Tibial nerve (tissue), 4 donors: ENCODE measurements at places on chromosomes 2 and 18. TPM values are rescaled to one million over a fixed set of nuclear protein-coding genes. Genes with fewer than 3 reads are reported as not detected.

- H3K27me3 ChIP-seq, result no peaks in the 10 kb centered on the region
- no peak overlapping the region for H3K27ac ChIP-seq
- DNase-seq, result no peak
- H3K4me1 ChIP-seq, result no peaks in the 10 kb centered on the region
- no peaks in the 10 kb centered on the region for H3K36me3 ChIP-seq
These were observed 144.8 kb upstream of the NDUFV2 start for GRCh38 chr18:8957731-8958130.

DNA sequence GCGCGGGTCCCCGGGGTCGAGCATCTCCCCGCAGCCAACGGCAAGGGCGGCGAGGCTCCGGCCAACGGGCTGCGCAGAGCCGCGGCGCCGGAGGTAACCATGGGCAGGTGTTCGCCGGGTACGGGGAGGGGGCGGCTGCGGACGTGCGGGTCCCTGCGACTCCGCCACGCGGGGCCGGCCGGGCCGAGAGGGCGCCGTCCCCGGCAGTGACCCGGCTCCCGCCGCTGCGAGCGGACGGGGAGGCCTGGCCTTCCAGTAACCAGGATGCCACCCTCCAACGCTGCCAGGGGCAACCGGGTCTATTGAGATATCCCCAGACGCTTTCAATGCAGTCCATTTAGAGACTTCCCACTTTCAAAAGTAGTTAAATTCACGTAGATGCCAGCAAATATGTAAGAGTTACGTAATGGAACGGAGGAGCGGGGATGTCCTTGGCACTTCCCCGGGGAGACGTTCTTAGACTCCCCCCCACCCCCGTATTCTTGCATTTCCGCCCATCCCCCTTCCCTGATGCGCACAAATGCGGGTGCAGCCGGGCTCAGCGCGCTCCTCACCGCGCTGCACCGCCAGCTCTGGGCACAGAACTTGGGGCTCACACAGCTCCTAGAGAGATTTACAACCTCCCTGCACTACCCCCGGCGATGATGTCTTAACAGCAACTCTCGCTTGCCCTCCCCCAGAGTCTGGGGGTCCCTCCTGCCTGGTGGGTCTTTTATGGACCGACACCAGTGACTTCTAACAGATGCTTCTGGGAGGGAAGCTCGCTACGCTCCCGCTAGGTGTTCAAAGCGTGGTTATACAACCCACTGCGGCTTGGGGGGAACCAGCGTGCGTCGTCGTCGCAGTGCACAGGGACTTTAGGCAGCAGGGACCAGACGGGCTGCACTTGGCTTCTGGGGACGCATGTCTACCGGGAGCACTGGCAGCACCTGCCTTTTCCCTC, 657 bp downstream of the SGPP2 start:
- peak overlapping the region; percentile 50 for H3K4me3 ChIP-seq
- no peak overlapping the region for H3K27ac ChIP-seq
- no peak for DNase-seq
- no peaks in the 10 kb centered on the region for H3K27me3 ChIP-seq

DNA sequence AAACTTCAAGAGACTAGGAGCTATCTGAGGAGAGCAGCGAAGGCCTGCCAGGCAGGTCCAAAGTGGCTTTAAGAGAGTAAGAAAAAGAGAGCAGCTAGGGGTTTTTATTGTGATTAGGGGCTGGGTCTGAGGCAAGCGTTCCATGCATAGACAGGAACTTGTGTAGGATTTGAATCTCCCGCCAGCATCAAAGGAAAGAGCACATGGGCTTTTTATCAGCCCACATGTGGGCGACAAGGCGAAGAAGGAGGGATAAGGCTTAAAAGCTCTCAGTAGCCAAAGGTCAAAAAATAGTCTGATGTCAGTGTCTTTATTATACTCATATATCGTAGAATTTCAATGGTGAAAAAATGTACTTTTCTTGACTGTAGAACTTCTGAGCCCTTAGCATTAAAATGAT, 178.5 kb upstream of the TMEFF2 start:
- H3K27ac ChIP-seq, result no peak overlapping the region
- H3K4me3 ChIP-seq, result no peak overlapping the region
- H3K4me1 ChIP-seq, result no peaks in the 10 kb centered on the region
- no peaks in the 10 kb centered on the region for H3K27me3 ChIP-seq

DNA sequence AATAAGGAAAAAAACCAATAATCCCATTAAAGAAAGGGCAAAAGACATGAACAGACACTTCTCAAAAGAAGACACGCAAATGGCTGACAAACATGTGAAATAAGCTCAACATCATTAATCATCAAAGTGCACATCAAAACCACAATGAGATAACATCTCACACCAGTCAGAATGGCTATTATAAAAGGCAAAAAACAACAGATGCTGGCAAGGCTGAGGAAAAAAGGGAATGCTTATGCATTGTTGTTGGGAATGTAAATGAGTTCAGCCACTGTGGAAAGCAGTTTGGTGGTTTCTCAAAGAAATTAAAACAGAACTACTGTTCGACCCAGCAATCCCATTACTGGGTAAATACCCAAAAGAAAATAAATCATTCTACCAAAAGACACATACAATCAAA, 285.6 kb downstream of the NR4A2 start:
- H3K27me3 ChIP-seq, result no peaks in the 10 kb centered on the region

GRCh38 chr2:160328811-160329527, 128.9 kb upstream of the ITGB6 start:
- no peaks in the 10 kb centered on the region for H3K36me3 ChIP-seq
- DNase-seq, result no peak
- H3K4me3 ChIP-seq, result no peak overlapping the region
- H3K27ac ChIP-seq, result no peak overlapping the region
- H3K4me1 ChIP-seq, result peaks cover 23% of the 10 kb centered on the region

- H3K4me3 ChIP-seq, result no peak overlapping the region
- H3K4me1 ChIP-seq, result no peaks in the 10 kb centered on the region
- H3K27me3 ChIP-seq, result no peaks in the 10 kb centered on the region
- no peak overlapping the region for H3K27ac ChIP-seq
These were observed 82.5 kb upstream of the OTX1 start for GRCh38 chr2:62968168-62968567.

DNA sequence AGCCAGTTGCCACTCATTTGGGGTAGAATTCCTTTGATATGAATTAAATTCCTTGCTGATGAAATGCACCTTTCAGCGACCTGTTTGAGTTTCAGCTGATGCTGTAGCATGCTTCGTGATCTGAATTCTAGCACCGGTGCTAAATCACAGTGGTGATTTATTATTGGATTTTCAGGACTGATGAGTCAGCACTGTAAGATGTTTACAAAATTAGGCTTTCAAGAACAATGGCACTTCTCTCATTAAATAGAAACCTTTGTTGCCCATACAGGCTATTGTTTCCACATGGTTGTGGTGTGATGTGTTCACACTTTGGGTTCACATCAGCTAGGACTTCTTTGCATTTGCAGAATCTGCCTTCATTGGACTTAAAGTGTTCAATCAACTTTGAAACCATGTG, 687.7 kb downstream of the ARHGAP15 start:
- H3K4me3 ChIP-seq, result no peak overlapping the region
- H3K4me1 ChIP-seq, result no peaks in the 10 kb centered on the region
- H3K27ac ChIP-seq, result no peak overlapping the region
- no peaks in the 10 kb centered on the region for H3K27me3 ChIP-seq
- H3K36me3 ChIP-seq, result no peaks in the 10 kb centered on the region

- H3K4me1 ChIP-seq, result no peaks in the 10 kb centered on the region
- no peaks in the 10 kb centered on the region for H3K36me3 ChIP-seq
- no peak overlapping the region for H3K27ac ChIP-seq
- no peaks in the 10 kb centered on the region for H3K27me3 ChIP-seq
These were observed 29.8 kb upstream of the SCN1A start for GRCh38 chr2:166157578-166157977.

- no peak overlapping the region for H3K4me3 ChIP-seq
- peak overlapping the region; percentile 77 for H3K27ac ChIP-seq
- H3K36me3 ChIP-seq, result no peaks in the 10 kb centered on the region
- no peak for DNase-seq
- H3K27me3 ChIP-seq, result no peaks in the 10 kb centered on the region
These were observed 87.7 kb downstream of the TGOLN2 start for GRCh38 chr2:85240055-85240454.

- H3K36me3 ChIP-seq, result no peaks in the 10 kb centered on the region
- H3K4me3 ChIP-seq, result peak within 1 kb of the TSS; percentile 44
- DNase-seq, result no peak
- H3K27ac ChIP-seq, result peak within 1 kb of the TSS; percentile 59
- H3K4me1 ChIP-seq, result peaks cover 6% of the 10 kb centered on the region
These were observed at the start of gene MATN3 for GRCh38 chr2:20012282-20013125. TSS of gene MATN3 (minus strand) at chr2:20012668. CDS start at chr2:20012631, 37 bp downstream.

DNA sequence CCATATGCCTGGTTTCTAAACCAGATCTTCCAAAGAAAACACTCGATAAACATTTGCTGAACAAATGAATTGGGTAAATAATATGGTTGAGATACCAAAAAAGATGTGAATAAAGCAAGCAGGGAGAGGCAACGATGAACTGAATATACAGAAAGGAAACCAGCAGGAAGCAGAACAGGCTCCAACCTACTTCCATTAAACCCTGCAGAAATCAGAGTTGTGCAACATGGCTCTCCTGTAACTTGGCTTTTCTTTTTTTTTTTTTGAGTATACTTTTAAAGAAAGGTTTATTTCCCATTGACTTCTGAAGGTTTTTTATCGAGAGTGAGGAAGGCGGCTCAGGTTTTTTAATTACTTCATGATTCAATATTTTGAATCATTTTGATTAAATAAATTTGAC, 23.5 kb downstream of the ITSN2 start:
- H3K27me3 ChIP-seq, result no peaks in the 10 kb centered on the region
- H3K4me3 ChIP-seq, result no peak overlapping the region
- no peaks in the 10 kb centered on the region for H3K36me3 ChIP-seq
- H3K27ac ChIP-seq, result no peak overlapping the region
- no peak for DNase-seq

IL1R1 gene
- total RNA-seq, result 44.0 TPM

CDKL4 gene
- total RNA-seq, result not detected

NOL4 gene
- total RNA-seq, result not detected

DLX1 gene
- total RNA-seq, result not detected
